Activated CD8-positive, alpha-beta memory T cell treated with anti-CD3 and anti-CD28 coated beads for 4 hours (primary cell): ENCODE measurements at places on chromosomes 5 and 9.
A peak's percentile ranks its signal among the peaks of the same experiment; 100 is the strongest.

DNA sequence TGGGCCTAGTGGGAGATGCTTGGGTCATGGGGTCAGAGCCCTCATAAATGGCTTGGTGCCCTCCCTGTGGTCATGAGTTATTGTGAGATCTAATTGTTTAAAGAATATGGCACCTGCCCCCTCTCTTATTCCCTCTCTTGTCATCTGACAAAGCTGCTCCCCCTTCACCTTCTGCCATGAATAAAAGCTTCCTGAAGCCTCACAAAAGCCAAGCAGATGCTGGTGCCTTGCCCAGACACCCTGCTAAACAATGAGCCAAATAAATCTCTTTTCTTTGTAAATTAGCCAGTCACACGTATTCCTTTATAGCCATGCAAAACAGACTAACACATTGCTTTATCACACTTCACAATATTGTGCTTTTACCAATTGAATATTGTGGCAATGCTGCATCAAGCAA, 82.8 kb upstream of the PDE4D start:
- DNase-seq: no peak

- DNase-seq: no peak
Observed at GRCh38 chr5:94080390-94080789, 339.0 kb upstream of the POU5F2 start.

- no peak for DNase-seq
Observed at GRCh38 chr9:134360897-134361296, 34.6 kb downstream of the RXRA start.

DNA sequence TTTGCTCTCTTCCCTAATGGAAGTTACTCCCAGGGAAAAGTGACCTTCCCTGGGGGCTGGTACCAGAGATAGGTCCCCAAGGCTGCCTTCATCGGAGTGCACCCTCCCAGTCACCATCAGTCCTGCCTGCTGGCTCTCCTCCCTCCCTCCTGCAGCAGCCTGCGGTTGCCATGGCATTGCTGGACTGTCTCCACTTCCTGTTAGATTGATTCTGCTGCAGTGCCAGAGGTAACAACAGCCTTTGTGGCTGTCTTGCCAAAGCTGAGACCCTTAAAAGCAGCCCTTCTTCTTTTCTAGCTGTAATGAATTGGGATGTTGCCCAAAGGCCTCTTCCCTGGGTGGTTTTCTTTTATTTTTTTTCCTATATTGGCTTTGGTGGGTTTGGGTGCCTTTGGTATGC, 78.1 kb upstream of the PRLR start:
- no peak for DNase-seq

- DNase-seq: no peak
Observed at GRCh38 chr5:68962757-68963484, 130.9 kb upstream of the SLC30A5 start.

- no peak for DNase-seq
Observed at GRCh38 chr9:38047301-38048251, 21.5 kb downstream of the SHB start.

- no peak for DNase-seq
Observed at GRCh38 chr9:84151236-84151635, 170.6 kb downstream of the RMI1 start.

DNA sequence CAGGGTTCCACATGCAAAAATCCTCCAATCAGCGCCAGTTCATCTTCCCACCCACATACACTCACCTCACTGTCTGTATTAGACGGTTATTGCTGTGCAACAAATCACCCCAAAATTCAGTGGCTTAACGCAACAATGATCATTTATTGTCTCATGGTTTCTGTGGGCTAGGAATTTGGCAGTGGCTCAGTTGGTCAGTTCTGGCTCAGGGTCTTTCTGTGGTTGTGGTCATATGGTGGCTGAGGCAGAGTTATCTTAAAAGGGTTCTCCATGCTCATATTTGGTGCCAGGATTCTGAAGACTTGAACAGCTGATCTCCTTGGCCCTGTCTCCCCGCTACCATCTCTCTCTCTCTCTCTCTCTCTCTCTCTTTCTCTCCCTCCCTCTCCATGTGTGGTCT, 12.9 kb downstream of the ZNF618 start:
- no peak for DNase-seq

GRCh38 chr9:125829743-125830142, 82.6 kb downstream of the PBX3 start:
- DNase-seq: peak; percentile 14

GRCh38 chr9:127796225-127796813, 6.4 kb upstream of the FPGS start:
- no peak for DNase-seq

- no peak for DNase-seq
Observed at GRCh38 chr5:100709771-100710170, 174.6 kb downstream of the FAM174A start.

- no peak for DNase-seq
Observed at GRCh38 chr5:108271127-108271526, 110.8 kb downstream of the FBXL17 start.

GRCh38 chr9:77304543-77304942, 127.2 kb downstream of the VPS13A start:
- DNase-seq: no peak

DNA sequence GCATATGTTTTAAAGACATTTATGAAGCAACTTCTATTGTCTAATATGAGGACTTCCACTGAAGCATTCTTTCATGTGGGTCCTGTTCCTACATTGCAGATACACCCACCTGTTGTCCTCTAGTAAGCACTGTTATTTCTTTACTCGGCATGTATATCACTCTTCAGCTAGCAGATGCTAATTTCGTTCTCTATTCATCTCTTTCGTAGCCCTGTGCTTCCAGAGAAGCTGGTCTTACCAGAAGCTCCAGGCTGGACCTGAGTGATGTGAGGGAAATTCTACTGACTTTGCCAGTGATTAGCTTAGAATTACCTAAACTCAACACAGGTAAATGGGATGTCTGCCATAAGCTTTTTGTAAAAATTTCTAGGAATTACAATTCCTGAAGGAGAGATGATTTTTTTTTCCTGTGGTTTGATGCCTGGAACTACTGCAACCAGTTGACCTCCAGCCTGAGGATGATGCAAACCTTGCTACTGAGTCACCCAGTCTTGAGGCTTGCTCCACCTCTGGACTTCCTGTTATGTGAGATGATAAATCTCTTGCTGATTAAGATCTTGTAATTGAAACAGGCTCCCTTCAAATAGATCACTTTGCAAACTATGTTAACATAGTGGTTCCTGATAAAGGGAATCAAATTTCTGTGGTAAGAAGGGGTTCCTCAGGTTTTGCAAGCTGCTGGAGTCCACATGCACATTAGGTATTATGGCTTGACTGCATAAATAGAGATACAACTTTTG, 52.2 kb upstream of the SPINK5 start:
- DNase-seq: no peak

DNA sequence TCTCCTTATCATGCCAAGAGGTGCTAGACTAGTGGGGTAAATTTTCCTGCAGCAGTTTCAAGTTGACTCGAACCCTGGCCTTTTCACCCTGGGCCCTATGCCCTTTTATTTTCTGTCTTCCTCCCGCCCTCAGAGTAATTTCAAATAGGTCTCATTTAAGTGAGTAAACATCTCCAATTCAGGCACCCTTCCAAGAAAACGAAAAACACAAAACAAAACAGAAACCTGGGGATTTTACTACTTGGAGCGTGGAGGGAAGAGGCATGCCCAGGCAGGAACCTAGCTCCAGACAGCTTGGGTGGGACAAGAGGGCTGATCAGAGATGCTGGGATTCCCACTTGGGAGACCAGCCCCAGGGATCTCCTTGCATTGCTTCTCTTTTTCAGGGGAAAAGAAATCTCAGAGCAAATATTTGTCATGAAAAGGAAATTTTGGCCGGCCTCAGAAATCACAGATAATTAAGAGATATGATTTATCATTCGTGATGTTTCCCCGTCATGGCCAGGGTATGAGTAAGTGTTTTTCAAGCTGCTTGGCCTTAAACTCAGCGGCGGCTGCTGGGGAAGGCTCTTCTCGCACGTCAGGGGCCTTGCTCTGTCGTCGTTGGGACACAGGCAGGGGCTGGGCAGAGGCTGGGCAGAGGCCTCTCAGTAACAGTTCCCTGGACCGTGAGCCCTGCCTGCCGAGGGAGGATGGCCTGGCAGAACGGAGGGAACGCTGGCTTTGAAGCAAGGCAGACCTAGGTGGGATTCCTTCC, 248.6 kb upstream of the KLF4 start:
- no peak for DNase-seq

- DNase-seq: no peak
Observed at GRCh38 chr9:136808806-136809158, 1.0 kb downstream of the RABL6 start.

DNA sequence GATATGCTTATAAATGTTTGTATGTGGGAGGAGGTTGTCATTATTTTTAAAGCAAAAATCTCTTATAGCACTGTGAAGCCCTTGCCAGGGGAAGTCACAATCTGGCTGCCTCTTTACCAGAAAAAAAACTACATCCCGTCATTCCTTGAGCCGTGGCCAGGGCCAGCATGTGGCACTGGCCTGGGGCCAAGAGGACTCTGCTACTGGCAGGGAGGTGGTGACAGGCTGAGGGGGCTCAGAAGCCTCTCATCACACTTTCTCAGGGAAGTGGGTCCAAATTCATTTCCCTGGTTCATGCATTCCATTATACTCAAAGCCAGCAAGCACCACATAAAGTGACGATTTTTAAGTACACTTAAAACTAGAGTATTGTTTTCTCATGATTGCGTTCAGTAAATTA, 457.3 kb downstream of the ZNF608 start:
- no peak for DNase-seq

DNA sequence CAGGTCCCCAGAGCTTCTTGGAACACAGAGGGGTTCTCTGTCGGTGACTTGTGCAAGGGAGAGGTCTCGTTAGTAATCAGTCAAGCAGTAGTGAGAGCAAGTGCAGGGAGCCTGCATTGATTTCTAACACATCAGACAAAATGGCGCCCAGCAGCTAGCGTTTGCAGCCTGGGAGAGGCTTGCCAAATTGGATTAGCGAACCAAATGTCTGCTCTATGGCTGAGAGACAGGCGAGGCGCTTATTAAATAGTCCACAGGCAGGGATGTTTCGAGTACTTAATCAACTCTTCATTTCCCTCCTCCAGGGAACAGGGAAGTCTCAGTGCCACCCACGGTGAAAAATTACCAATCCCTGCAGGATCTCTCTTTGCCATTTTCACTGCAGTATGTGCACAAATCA, 131.4 kb upstream of the SHB start:
- no peak for DNase-seq

DNA sequence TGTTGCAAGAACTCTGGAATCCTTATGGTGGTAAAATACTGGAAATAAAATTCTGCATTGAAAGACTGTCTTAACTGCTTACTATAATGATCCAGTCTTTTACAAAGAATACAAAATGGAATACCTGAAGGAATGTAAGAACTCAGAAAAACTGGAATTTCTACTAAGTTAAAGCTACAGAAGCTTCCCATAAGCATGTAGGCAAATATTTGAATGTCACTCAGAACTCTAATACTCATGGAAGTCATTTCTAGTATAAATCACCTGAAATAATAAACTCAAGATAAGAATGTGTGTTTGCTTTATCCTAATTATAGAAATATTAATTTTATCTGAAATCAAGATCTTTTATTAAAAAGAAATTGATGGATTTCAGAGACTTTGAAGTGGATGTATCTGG, 54.8 kb downstream of the FEM1C start:
- DNase-seq: no peak

GRCh38 chr9:95268681-95269080, 48.8 kb downstream of the FANCC start:
- no peak for DNase-seq

DNA sequence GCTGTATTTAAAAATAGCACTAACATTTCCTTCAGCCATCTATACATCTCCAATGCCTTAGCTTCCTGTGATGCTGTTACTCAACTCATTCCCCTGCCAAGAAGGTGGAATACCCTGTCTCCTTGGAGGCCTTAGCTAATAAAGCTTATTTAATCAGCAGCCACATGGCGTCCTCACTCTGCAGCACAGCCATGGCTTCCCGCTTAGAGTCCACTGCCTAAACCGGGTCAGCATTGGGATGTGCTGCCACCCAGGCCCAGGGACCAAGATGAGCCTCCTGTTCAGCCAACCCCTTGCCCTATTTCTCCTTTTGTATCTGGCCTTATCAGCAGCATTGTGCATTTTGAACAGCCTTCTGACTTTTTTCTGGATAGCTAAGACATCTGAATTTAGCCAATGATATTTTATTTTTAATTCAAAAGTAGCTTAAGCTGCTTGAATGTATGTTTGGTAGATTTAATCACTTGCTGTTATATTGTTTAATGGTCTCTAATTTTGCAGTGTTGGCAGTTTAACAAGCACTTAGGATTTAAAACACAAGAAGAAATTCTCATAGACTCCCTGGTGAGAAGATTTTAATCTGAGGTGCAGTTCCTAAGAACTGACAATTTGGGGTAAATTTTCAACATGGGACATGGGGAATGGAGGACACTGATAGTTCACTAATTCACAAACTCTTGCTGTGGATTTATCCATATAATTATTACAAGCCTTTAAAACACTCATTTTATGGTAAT, 113.0 kb downstream of the RPS23 start:
- no peak for DNase-seq

DNA sequence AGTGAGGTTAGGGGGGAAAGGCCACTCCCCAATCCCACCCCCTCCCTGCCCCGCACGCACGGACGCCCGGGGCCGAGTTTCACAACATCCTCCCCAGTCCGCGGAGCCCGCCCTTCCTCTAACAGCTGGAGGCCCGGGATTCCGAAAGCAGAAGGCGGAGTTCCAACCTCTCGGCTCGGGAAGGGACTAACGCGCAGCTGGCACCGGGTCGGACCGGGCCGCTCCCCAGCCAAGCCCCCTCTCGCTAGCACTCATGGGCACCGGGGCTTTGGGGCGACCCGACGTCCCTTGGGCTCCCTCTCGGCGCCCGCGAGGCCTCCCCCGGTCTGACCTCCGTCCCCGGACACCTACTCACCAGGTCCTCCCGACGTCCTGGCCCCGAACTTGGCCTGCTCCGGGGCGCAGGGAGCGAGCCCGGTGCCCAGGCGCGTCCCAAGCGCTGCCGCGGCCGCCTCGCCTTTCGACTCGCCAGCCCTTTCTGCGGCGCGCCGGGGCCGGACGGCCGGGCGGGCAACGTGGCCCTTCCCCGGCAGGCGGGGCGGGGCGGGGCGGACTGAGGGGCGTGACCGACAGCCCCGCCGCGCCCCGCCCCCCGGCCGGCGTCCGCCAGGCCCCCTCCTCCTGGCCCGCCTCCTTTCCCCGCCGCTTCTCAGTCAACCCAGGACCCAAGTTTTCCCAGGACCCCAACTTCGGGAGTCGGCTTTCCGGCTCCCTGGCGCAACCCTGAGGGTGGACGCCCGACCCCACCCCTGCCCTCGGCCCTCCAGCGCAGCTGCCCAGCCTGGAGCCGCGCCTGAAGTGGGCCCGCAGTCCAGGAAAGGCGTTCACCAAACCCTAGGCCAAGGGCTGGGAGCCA, at the start of gene MGAT1:
MGAT1 (minus strand) TSS at position 482 of the 856 bp plus-strand sequence. CDS start 9,835 bp downstream, outside the sequence.
- DNase-seq: peak; percentile 55

DNA sequence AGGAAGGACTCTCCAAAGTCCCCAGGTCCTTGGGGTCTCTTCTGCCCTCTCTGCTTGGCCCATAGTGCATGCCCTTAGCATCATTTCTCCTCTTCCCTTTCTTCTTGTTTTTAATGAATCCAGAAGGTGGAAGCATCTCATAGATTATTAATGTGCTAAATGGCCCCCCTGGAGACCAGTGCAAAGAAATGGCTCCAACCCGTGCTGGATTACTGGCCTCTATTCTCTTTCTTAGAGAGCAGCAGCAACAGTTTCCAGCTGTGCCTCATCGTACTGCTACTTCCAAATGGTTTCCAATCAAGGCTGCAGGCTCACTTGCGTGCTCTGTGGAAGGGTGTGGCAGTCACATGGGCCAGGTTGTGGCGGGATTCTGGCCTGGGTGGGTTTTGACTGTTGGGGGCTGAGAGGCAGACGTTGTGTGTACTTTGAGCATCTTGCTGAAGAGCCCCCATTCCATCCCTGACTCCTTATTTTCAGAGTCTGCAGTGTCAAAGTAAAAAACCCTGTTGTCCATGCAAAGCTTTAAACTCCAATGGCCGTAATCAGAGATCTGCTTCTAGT, 139.7 kb downstream of the GABBR2 start:
- DNase-seq: no peak
